Esophagus muscularis mucosa (tissue), 4 donors: ENCODE measurements at places on chromosomes 16 and 17. TPM values are rescaled to one million over a fixed set of nuclear protein-coding genes. Genes with fewer than 3 reads are reported as not detected.

- no peaks in the 10 kb centered on the region for H3K36me3 ChIP-seq
- DNase-seq: no peak
Measured at GRCh38 chr17:69222707-69223258, 5.8 kb downstream of the ABCA10 start.

Gene CCL4L2
- 0.80 TPM for total RNA-seq

DNA sequence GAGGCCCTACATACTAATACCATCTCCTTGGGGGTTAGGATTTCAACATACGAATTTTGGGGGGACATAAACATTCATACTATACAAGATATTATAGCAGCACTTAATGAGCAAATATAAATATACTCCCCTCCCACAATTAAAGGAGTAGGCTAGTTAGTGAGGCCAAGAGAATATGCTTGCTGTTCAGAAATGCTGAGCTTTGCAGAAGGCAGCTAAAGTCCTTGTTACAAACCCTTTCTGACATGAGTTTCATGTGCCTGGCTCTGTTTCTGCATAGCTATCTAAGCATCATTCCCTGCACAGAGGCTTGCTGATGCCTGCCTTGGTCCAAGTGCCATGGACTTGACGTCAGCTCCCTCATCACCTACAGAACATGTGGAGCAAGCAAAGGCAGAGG lies 73.5 kb downstream of the GP2 start:
- no peak overlapping the region for H3K27ac ChIP-seq
- H3K4me3 ChIP-seq: no peak overlapping the region
- H3K36me3 ChIP-seq: no peaks in the 10 kb centered on the region
- no peaks in the 10 kb centered on the region for H3K4me1 ChIP-seq

- H3K4me3 ChIP-seq: peak overlapping the region; percentile 81
- H3K27me3 ChIP-seq: no peaks in the 10 kb centered on the region
- DNase-seq: no peak
- peak overlapping the region; percentile 98 for H3K27ac ChIP-seq
- peaks cover 49% of the 10 kb centered on the region for H3K4me1 ChIP-seq
- no peaks in the 10 kb centered on the region for H3K36me3 ChIP-seq
Measured at GRCh38 chr17:57986841-57987580, 1.0 kb downstream of the VEZF1 start.

DNA sequence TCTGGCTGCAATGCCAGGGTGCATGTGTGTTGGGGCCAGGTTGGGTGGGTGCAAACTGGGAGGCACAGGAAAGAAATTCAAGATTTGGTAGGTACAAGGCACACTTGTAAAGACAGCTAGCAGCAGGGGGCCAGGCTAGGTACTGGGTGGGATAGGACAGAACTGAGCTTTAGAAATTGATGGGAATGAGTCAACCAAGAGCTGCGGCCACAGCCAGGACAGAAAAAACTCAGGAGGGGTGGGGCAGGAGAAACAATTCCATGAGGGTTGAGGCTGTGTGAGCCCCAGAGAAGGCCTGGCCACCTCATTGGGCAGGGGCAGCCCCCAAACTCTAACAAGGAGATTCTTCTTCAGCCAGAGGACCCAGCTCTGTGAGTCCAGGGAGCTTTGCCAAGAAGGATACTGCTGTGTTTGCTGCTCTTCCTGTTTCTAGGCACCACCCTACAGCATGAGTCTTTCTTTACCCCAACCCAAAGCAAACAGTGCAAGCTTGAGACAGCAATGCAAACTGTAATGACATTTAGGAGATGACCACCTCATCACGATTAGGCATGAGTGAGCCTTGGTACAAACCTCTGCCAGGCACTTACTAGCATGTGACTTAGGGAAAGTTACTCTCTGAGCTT lies 21.3 kb upstream of the CCDC182 start:
- H3K27me3 ChIP-seq: peaks cover 4% of the 10 kb centered on the region
- no peak overlapping the region for H3K27ac ChIP-seq
- H3K4me1 ChIP-seq: no peaks in the 10 kb centered on the region
- no peaks in the 10 kb centered on the region for H3K36me3 ChIP-seq

GRCh38 chr16:28133666-28134065 lies 70.2 kb upstream of the GSG1L start:
- H3K36me3 ChIP-seq: peaks cover 77% of the 10 kb centered on the region
- H3K4me1 ChIP-seq: peaks cover 18% of the 10 kb centered on the region
- no peaks in the 10 kb centered on the region for H3K27me3 ChIP-seq
- H3K27ac ChIP-seq: no peak overlapping the region

DNA sequence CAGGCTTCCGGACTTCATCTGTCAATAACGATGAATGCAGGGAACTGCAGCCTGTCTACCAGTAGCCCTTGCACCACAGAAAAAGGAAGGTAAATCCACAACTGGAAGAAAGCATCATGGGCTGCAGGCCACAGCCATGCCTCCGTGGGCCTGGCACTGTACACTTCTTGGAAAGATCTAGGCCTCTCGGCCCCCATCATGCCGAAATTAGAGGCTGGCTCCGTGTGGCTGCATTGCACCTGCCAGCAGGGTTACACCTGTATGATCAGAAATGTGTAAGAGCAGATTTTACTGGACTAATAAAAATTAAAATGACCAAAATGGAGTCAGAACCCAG lies 52.2 kb downstream of the SDK2 start:
- H3K27me3 ChIP-seq: no peaks in the 10 kb centered on the region
- H3K36me3 ChIP-seq: no peaks in the 10 kb centered on the region
- no peaks in the 10 kb centered on the region for H3K4me1 ChIP-seq
- no peak for DNase-seq

- H3K27ac ChIP-seq: no peak overlapping the region
- no peak overlapping the region for H3K4me3 ChIP-seq
- no peak for DNase-seq
Measured at GRCh38 chr17:65688307-65688706, 126.9 kb upstream of the AXIN2 start.

DNA sequence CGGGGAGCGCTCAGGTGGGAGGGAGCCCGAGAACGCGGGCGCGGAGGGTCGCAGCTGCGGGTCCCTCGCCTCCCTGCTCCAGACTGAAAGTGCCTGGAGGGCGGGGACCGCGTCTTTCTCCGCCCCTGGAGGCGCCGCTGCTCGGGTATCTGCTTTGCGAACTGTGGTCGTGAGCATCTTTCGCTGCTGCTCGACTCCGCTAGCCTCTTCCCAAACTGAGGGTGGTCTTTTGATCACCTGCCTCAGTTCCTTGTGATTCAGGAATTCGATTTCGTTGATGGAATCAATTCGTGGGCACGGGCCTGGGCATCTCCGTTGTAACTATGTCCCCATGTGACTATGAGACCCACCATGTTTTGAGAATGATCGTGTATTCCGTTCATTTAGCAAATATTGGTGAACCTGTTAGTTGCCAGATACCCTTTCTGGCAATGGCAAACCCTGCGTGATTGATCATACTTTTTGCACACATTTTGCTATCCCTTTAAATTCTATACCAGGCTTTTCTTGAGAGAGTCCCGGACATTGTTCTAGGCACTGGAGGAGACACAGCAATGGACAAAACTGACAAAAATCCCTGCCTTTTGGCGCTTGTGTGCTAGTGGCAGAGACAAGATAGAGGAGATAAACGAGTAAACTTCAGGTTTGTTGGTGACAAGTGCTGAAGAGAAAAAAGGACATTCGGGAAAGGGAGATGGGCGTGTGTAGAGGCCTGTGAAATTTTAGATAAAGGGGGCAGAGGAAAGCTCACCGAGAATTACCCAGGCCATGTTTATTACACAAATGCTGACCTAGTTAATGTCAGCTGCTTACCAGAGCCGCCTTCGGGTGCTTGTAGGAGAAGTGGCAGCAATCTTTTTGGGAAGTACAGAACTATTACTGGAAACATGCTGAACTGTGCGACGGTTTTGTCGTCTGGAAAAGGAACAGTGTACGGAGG lies 948 bp downstream of the UTP18 start:
- peak overlapping the region; percentile 99 for H3K27ac ChIP-seq
- peaks cover 63% of the 10 kb centered on the region for H3K4me1 ChIP-seq
- H3K27me3 ChIP-seq: no peaks in the 10 kb centered on the region

DNA sequence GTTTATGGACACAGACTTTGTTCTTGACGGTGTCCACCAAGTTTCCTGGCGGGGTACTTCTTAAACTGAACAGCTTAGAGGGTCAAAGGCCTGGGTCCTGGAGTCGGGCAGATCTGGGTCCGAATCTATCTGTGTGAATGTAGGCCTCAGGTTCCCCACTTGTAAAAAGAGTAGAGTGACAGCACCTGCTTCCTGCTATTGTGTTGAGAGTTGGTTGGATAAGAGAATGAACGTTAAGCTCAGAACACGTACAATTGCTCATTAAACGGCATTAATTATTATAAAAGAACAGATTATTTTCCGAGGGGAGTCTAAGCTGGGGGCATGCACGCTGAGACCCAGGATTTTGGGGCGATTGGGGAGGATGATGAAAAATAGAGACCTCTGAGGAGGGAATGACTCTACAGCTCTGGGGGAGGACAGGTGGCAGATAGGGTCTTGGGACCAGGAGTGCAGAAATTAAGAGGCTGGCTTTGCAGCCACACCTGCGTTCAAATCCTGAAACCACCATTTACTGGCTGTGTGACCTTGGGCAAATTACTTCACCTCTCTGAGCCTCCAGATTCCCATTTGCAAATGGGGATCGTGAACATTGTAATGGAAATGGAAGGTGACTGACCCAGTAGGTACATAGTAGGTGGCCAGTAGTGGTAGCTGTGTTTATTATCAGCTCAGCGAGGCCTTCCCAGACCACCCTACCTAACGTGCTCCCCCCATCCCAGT lies 862 bp downstream of the CLEC16A start:
- no peaks in the 10 kb centered on the region for H3K27me3 ChIP-seq
- peak overlapping the region; percentile 91 for H3K27ac ChIP-seq
- peak overlapping the region; percentile 72 for H3K4me3 ChIP-seq
- peaks cover 53% of the 10 kb centered on the region for H3K4me1 ChIP-seq
- no peak for DNase-seq

Gene WFIKKN1
- 0.80 TPM for total RNA-seq

GRCh38 chr17:17075125-17075781 lies 33.0 kb downstream of the MPRIP start:
- H3K4me3 ChIP-seq: no peak overlapping the region
- peaks cover 87% of the 10 kb centered on the region for H3K4me1 ChIP-seq
- DNase-seq: no peak
- H3K36me3 ChIP-seq: peaks cover 26% of the 10 kb centered on the region

Gene CRYBA1
- not detected for total RNA-seq

DNA sequence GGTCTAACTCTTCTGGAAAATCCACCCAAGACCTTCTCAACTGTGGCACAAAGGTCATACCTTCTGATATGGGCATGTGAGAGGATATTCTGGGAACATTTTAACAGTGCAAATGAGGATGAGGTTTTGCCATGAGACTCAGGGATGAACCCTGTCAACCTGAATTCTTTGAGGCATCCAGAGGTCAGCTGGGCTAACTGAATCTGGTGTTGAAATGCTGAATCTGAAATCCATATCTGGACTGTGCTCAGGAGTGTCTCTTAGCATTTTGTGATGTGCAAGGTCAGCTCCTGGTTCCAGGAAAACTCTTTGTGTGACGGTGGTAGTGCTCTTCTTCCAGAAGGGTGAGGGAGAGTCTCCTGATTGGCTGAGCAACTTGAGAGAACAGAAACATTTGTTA lies 276.0 kb upstream of the SALL1 start:
- H3K27ac ChIP-seq: no peak overlapping the region
- H3K27me3 ChIP-seq: no peaks in the 10 kb centered on the region
- H3K36me3 ChIP-seq: no peaks in the 10 kb centered on the region
- H3K4me1 ChIP-seq: no peaks in the 10 kb centered on the region
- H3K4me3 ChIP-seq: no peak overlapping the region
- DNase-seq: no peak

DNA sequence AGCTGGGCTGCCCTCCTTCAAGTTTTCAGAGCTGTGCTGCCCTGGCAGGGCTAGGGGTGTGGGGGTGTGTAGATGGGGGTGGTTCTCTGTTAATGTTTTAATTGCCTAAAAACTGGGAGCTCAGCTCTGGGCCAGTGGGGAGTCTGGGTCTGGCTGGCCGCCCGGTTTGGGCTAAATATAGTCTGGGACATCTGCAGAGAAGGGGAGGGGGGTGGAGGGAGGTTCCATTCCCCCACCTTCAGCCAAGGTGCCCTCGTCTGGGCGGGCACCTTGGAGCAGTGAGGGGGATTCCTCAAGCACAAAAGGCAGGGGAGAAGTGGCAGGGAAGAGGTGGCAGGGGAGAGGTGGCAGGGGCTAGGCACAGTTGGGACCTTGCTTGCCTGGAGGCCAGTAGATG lies 13.0 kb downstream of the RARA start:
- H3K36me3 ChIP-seq: no peaks in the 10 kb centered on the region
- no peak for DNase-seq
- peaks cover 96% of the 10 kb centered on the region for H3K4me1 ChIP-seq
- peak overlapping the region; percentile 90 for H3K4me3 ChIP-seq
- peak overlapping the region; percentile 94 for H3K27ac ChIP-seq

DNA sequence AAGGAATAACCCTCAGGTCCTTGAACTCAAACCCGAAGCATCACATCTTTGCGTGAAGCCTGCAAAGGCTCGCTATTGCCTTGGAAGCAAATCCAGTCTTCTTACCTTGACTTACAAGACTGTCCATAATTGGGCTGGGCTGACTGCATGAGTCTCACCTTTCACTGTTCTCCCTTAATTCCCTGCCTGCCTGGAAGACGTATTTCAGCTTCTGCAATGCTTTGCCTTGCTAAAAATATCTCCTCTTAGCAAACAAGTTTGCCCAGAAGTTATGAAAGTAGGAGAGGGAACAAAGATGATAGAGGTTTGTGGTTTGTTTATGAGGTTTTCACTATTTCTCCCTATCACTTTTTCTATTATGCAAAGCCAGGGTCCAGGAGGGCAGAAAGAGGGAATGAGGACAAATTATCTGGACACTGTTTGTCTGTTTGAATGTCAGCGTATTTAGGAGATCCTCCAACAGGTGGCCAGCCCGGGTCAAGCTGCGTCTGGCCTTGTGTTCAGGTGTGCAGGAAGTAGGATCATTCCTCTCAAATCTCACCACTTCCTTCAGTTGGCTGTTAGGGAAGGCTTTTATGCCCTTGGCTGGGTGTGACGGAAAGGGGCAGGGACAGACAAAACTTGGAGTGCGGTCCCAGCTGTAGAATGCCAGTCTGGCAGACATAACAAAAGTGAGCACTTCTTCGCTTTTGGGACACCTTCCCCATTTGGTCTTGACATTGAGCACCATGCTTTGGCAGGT lies 488.9 kb downstream of the CDH13 start:
- DNase-seq: no peak
- H3K4me3 ChIP-seq: no peak overlapping the region
- H3K27me3 ChIP-seq: no peaks in the 10 kb centered on the region
- no peaks in the 10 kb centered on the region for H3K4me1 ChIP-seq

DNA sequence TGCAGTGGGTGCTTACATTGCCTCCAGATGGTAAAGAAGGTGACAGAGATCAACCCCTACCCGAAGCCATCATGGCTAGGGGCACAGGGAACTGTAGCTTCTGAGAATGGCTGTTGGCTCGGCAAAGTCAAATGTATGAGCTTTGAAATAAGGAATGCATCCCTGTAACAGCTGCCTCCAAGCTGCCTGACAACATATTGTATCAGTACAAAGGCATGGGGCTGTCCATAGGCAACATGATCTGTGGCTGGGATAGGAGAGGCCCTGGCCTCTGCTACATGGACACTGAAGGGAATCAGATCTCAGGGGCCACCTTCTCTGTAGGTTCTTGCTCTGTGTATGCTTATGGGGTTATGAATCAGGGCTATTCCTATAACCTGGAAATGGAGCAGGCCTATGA lies 119.2 kb upstream of the NETO2 start:
- no peak overlapping the region for H3K27ac ChIP-seq
- H3K36me3 ChIP-seq: peaks cover 7% of the 10 kb centered on the region
- H3K27me3 ChIP-seq: no peaks in the 10 kb centered on the region

Gene SLC9A5
- 0.33 TPM for total RNA-seq

Gene CCL13
- 3.6 TPM for total RNA-seq

Gene CACNA1G
- total RNA-seq: 0.50 TPM

GRCh38 chr16:82481455-82481854 lies 145.3 kb upstream of the CDH13 start:
- no peak overlapping the region for H3K27ac ChIP-seq
- H3K36me3 ChIP-seq: no peaks in the 10 kb centered on the region
- no peaks in the 10 kb centered on the region for H3K27me3 ChIP-seq

Gene IRX5
- not detected for total RNA-seq

Gene HES7
- not detected for total RNA-seq
